ENCODE measurements at places on chromosomes 4 and X.
A peak's percentile ranks its signal among the peaks of the same experiment; 100 is the strongest.

DNA sequence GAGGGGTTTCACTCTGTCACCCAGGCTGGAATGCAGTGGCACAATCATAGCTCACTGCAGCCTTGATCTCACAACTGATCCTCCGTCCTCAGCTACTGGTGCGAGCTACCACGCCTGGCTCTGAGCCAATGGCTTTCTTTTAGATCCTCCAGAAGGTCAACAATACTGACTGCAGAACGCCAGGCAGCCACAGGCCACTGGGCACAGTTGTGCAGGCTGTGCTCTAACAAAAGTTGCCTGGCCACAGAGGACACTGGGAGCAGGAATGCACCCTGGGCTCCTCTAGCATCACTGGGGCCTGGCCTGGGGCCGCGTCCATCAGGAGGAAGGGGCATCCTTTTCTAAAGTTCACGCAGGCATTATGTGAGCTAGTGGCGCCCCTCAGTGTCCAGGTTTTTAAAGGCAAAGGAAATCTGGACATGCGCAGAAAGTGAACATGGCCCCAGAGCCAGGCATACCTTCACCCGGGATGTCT lies 14.9 kb upstream of the PORCN start:
- DNase-seq: no peak

DNA sequence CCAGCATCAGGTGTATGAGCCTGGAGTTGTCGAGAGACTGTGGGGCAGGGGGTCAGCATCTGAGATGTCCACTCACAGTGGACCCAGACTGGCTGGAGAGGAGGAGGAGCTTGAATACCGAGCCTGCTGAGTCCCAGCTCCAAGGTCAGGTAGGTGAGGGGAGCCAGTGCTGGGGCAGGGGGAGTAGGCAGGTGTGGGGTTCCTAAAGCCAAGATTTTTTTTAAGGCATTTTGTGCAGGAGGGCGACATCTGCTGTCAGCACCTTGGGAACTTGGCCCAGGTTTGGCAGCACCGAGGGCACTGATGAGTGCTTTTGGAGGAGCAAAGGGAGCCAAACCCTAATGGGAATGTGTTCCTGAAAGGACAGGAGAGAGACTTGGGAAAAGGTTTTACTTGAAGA lies 64.2 kb upstream of the MSANTD1 start:
- DNase-seq: no peak

- peak; percentile 0 for DNase-seq
Observed at GRCh38 chr4:118086344-118086743, 52.1 kb downstream of the NDST3 start.

GRCh38 chrX:39574178-39574577 lies 523.6 kb downstream of the BCOR start:
- DNase-seq: no peak

- no peak for DNase-seq
Observed at GRCh38 chr4:61828960-61829359, 628.8 kb downstream of the ADGRL3 start.
